ENCODE measurements at places on chromosomes 12 and 14.

DNA sequence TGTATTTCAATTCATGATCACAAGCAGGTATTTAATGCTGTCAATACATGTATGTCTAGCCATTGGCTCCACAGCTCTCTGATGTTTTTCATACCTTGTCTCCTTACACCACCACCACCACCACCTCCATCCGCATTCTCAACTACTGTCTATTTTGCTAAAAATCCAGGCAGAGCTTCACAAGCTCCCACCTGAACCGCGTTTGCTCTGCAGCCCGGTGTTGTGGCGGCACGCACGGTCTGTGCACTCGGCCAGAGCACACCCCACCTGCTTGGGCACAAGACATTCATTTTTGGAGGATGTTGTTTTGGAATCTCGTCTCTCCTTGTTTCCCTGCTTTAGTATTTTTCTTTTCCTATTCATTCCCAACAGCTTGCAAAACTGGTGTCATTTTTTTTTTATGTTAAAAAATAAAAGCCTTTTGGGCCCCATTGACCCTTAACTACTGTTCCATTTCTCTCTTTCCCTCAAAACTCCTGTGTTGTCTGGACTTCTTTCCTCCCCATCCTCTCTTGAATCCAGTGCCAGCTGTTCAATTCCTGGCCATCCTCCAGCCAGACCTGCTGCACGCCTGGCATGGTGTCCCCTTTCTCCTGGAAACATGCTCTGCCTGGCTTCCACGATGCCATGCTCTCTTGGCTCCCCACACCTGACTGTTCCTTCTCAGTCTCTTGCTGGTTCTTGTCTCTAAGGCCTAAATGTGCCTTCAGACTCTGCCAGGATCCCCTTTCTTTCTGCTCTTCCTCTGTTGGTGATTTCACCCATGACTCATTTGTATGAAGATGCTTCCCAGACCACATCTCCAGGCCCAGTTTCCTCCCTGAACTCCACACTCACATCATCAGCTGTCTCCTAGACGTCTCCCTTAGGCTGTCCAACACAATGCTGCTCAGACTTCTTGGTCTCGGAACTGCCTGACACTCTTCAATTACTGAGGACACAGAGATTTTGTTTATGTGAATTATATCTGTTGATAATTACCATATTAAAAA lies 37.9 kb downstream of the PIWIL1 start:
- DNase-seq, result no peak

GRCh38 chr14:81066672-81067071 lies 111.3 kb downstream of the TSHR start:
- no peak for DNase-seq

GRCh38 chr12:96108321-96108720 lies 72.9 kb upstream of the LTA4H start:
- peak; percentile 18 for DNase-seq

DNA sequence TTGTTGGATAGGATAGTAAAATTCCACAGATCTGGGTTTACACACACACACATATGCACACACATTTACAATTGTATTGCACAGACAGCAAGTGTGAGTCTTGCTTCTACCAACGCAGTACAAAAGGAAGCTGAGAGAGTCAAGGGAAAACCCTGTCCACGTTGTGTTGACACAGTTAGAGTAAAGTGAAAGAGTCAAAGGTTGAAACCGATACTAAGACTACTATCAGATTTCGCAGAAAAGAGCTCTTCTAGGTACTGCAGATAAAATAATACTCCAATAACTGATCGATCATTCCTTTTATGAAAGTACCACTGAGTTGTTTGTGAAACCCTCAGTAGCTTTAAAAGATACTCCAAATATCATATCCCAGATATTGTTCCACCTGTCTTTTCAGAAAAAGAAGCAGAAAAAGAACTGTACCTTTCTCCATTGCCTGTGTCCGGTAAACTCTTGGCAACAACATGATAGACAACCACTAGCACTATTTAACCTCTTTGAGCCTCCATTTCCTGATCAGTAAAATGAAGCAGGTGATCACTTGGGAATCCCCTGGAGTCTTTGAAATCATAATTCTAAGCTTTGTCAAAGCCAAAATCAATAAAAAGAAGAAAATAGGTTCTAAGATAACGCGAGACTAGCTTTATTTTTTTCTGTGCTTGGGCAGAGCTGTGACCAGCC lies 224.6 kb upstream of the FOXN3 start:
- peak; percentile 52 for DNase-seq

DNA sequence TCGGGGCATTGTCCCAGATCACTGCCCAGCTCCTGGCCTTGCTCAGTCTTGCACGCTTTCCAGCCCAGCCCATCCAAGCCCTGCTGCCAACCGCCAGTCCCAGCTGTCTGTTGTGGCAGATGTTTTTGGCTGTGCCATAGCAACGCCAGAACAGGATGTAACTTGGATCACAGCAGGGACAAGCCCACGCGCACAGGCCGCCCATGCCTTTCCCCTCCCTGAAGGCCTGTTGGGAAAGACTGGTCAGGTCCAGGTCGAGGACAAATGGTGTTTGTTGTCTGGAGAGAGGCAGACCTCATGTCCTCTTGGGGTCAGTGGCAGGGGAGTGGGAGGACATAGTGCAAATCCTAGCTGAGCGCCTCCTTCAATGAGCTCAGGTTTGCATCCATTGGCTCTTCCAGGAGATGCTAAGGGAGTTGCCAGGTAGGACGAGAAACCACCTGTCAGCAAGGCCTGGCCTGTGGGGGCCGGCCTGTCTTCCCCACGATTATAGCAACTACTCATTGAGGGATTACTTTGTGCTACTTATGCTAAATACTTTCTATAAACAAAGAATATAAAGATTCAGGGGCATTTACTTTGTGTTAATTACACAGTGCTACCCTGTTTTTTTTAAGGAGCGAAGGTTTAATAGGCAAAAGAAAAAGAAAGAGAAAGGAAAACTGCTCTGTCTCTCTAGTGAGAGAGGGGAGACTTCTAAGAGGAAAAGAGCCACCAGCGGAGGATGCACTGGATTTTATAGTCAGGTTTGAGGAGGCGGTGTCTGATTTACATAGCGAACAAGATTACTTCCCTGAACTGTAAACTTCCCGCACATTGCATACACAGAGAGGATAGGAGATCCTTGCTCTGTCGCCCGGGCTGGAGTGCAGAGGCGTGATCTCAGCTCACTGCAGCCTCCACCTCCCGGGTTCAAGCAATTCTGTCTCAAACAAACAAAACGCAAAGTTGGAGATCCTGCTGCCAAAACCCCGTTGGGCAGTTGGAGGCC lies 42.8 kb upstream of the CORO1C start:
- DNase-seq, result no peak

DNA sequence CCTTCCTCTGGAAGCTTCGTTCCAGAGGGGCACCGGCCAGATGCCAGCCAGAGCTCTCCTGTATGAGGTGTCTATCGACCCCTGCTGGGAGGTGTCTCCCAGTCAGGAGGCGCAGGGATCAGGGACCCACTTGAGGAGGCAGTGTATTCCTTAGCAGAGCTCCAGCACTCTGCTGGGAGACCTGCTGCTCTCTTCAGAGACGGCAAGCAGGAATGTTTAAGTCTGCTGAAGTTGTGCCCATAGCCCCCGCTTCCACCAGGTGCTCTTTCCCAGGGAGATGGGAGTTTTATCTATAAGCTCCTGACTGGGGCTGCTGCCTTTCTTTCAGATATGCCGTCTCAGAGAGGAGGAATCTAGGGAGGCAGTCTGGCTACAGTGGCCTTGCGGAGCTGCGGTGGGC lies 22.2 kb upstream of the NAV3 start:
- DNase-seq, result no peak

- no peak for DNase-seq
Measured at GRCh38 chr12:2457215-2457932, 337.4 kb upstream of the FKBP4 start.

GRCh38 chr14:36671149-36671548 lies 9.5 kb downstream of the PAX9 start:
- DNase-seq, result no peak

DNA sequence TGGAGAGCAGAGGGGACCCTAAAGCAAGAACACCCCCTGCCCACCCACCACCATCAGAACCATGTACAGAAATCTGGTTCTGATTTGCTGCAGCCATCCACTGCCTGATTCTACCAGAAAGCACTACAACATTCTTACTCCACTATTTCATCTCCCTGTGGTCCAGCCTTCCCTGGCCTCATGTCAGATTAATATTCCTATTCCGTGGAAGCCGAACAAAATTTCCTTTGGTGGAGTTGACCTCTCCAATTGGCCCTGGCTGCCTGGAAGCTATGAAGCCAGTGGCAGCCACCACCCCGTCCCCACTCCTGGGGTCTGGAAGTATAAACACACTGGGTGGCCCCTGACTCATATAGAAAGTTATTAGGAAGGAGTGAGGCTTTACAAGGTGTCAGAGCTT lies 60.2 kb downstream of the ANO2 start:
- no peak for DNase-seq

DNA sequence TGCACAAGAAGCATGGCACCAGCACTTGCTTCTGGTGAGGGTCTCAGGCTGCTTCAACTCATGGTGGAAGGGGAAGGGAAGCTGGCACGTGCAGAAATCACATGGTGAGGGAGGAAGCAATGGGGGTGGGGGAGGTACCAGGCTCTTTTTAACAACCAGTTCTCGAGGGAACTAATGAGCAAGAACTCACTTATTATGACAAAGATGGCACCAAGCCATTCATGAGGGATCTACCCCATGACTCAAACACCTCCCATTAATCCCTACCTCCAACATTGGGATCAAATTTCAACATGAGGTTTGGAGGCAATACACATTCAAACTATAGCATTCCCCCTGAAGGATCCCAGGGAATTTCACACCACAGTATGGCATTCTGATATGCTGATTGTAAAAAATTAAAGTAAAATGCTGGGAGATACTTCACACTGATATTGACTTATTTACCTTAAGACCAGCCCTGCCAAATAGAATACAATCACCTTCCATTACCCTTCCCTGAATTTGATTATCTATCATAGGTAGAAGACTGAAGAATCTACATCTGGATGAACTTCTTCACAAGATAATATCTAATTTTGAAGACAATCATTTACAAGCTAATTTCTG lies 201.7 kb upstream of the PLXNC1 start:
- DNase-seq, result no peak

DNA sequence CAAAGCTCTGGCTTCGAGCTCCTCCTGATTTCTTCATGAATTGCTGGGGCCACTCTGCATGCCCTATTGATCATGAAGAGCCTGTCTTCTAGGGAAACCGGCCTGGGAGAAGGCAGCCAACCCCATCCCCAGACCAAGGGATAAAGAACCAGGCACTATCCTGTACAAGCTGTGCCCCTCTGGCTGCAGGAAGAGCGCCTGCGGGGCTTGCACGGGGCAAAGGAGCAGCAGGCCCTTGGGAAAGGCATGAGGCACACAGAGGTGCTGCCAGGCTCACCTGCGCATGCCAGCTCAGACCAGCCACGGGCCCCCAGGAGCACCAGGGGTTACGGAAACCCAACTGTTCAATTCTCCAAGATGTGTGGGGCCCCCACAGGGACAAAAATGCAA lies 2.1 kb downstream of the ITPK1 start:
- DNase-seq, result no peak

- no peak for DNase-seq
Measured at GRCh38 chr12:100675432-100675831, 101.9 kb downstream of the GAS2L3 start.

- DNase-seq, result no peak
Measured at GRCh38 chr14:77808250-77808649, 8.3 kb downstream of the ADCK1 start.

DNA sequence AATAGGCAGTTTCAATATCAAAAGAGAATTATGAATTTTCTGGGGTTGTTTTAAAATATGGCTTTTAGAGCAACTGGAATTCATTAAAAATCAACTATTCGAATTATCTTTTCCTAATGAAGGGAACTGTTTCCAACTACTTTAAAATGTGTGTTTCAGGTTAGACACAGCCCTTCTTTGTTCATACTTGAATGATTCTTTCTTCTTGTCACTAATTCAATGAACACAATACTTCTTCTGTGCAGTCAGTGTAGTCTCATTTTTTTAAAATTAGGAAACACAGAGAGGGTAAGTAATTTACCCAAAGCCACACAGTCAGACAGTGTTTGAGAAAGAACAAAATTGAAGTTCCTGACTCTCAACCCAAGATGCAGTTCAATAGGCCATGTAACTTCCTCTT lies 414.0 kb downstream of the CCDC91 start:
- no peak for DNase-seq

DNA sequence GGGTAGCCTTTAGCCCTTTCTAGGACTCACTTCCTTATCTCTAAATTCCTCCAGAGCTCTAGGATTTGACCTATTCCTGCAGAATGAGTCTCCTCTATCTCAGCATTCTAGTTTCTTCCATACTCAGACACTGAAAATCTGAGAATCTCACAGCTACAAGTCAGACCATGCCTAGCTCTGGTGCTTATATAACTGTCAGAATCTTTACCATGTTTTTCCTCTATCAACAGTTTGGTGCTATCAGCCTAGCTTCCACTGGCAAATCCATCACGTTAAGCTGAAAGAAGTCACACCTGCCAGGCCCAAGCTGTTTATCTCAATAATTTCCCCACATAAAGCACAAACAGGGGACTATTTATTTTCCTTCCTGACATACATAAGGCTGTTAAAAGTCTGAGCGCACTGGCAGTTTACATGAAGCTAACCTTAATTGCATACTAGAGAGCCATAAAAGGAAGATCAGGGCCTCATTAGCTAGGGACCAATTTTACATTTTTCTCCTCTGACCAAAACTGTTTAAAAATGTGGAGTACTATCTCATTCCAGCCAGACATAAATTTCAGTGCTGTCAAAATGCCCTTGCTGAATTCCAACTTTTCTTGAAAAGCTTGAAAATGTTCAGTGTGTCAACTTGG lies 270.5 kb downstream of the C12orf75 start:
- DNase-seq, result no peak

- no peak for DNase-seq
Measured at GRCh38 chr14:64612021-64612380, 62.2 kb downstream of the PPP1R36 start.

DNA sequence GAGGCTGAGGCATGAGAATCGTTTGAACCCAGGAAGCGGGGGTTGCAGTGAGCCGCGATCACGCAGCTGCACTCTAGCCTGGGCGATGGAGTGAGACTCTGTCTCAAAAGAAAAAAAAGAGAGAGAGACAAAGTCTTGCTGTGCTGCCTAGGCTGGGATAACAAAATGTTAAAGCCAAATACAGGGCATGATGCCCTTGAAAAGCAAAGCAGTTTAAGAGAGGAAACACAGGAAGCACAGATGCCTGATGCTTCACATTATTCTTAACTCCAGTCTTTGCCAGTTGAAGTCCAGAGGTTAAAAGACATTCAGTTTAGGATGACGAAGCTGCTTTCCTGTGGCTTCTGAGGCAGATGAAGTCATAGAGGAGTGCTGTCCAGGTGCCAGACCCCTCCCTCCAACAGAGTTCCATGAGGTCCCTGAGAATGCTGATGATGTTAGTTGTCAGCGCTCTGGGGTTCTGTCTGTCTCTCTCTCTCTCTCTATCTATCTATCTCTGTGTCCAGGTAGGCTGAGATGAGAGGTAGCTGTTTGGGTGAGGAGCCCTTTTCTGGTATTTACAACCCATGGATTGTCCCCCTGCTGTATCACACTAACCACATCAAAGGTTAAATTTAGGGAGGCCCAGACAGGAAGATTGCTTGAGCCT lies 4.9 kb upstream of the MRPL52 start:
- DNase-seq, result no peak

Measured in stimulated activated CD4-positive, alpha-beta T cell treated with anti-CD3 and anti-CD28 coated beads, Interleukin-4, amount 100 ng/mL, for 24 hours (primary cell).